Activated CD4-positive, alpha-beta T cell treated with anti-CD3 and anti-CD28 coated beads for 36 hours (primary cell): ENCODE measurements at places on chromosomes 2 and 18.

DNA sequence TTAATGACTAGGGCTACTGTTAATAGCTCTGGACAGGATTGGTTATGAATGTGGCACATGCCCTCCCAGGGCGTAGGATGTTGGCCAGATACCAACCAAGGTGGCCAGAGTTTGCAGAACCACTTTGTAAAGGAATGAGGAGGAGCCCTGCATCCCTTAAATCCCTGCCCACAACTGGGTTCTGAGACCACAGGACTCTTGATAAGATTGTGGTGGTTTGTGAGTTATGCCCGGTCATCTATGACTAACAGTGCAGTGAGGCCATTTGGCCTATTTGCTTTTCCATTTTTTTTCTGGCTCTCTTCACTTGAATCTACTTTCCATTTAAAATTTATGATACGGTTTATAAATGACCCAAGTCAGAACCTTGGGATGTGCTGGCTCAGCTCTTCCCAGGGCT lies 294.5 kb downstream of the PRKCE start:
- no peaks in the 10 kb centered on the region for H3K27me3 ChIP-seq
- no peak for DNase-seq
- H3K36me3 ChIP-seq, result no peaks in the 10 kb centered on the region
- H3K4me1 ChIP-seq, result no peaks in the 10 kb centered on the region
- H3K27ac ChIP-seq, result no peak overlapping the region

DNA sequence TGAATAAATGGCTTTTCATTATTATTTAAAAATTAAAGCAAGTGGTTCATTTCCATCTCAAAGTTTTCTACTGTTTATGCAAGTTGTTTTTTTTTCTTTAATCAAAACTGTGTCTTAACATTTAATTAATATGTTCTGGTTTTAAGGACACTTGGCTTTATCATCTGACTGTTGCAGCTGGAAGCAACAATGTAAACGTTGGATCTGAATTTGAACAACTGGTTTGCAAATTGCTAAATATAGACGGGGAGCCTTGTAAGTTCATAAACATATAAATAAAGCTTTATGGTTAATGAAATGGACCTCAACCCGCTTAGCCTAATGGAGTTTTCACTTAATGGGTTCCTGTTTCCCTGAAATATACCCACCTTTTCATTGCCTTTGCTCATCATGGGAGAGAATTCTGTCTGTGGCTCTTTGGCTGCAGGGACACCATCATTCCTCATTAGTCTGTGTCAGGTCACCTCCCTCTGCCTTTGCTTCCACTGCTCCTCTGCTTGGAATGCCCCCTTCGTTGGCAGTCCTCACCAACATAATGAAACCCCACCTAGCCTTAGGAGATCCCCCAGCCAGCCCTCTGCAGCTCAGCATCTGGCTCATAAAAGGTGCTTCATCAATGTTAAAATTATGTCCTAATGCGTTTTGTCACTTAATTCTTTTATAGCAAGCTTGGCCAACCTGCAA lies 44.2 kb upstream of the DYNC2LI1 start:
- H3K4me3 ChIP-seq, result no peak overlapping the region
- no peaks in the 10 kb centered on the region for H3K36me3 ChIP-seq
- no peak for DNase-seq

DNA sequence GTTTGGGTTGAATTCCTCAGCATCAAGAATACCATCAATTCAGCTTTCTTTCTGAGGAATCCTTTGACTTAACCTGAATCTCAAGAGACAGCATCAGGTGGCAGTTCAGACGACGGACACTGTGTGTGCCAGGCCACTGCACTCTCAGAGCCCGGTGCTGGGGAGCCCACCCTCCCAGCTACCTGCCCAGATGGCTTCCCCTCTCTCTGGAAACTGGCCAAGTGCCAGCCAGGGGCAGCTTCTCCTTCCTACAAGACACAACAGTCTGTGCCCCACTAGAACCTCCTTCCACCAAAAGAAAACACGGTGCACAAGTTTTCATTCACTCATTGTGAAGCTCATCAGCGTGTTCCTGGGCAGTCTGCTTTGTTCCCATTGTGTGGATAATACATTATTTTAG lies 28.5 kb downstream of the MAL start:
- H3K27me3 ChIP-seq, result no peaks in the 10 kb centered on the region
- H3K4me1 ChIP-seq, result peaks cover 65% of the 10 kb centered on the region
- no peak overlapping the region for H3K4me3 ChIP-seq
- no peak overlapping the region for H3K27ac ChIP-seq

GRCh38 chr18:77870199-77870598 lies 620.6 kb downstream of the GALR1 start:
- peaks cover 4% of the 10 kb centered on the region for H3K27me3 ChIP-seq
- H3K27ac ChIP-seq, result no peak overlapping the region
- no peaks in the 10 kb centered on the region for H3K4me1 ChIP-seq
- H3K4me3 ChIP-seq, result no peak overlapping the region
- H3K36me3 ChIP-seq, result no peaks in the 10 kb centered on the region

DNA sequence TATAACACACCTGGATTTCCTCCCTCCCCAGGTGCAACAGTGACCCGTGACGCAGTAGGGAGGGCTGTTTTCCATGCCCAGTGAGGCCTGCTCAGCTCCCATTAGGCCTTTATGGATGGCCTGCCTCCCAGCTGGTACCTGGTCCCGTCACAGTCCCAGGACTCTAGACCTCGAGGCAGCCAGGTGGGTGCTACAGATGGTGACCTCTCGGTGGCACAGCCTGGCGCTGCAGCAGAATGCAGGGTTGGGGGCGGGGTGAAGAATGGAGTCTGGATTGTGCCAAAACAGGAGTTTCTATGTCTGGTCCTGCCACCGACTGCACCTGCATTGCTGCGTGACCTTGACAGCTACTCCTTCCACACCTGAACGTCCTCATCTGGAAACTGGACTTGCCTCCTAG lies 18.0 kb upstream of the YWHAQ start:
- no peaks in the 10 kb centered on the region for H3K36me3 ChIP-seq
- peaks cover 7% of the 10 kb centered on the region for H3K27me3 ChIP-seq
- H3K4me3 ChIP-seq, result no peak overlapping the region
- H3K4me1 ChIP-seq, result peaks cover 12% of the 10 kb centered on the region

DNA sequence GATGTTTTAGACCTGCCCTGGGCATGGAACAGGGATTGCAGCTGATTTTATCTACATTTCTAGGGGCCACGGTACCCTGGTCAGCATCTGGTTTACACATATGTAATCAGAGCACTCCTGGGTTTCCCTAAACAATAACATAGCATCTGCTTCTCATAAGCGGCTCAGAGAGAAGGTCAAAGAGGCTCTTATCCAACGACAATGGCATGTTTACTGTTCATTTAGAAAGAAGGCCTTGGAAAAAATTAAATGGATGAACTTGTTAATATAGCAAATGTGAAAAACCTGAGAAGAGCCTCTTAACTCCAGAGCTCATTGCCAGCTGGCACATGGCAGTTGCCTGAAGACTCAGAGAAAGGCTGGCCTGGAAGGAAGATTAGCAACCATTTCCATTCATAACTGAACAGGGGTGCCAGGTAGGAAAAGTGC lies 202.8 kb upstream of the THUMPD2 start:
- H3K4me1 ChIP-seq, result no peaks in the 10 kb centered on the region
- no peaks in the 10 kb centered on the region for H3K36me3 ChIP-seq
- no peak overlapping the region for H3K27ac ChIP-seq

- no peaks in the 10 kb centered on the region for H3K4me1 ChIP-seq
- H3K27ac ChIP-seq, result no peak overlapping the region
- peaks cover 5% of the 10 kb centered on the region for H3K27me3 ChIP-seq
- H3K36me3 ChIP-seq, result no peaks in the 10 kb centered on the region
- H3K4me3 ChIP-seq, result no peak overlapping the region
Measured at GRCh38 chr2:234603619-234604018, 106.7 kb upstream of the ARL4C start.
